ENCODE measurements at places on chromosomes 7 and 10.

- no peak for DNase-seq
These were observed 78.1 kb upstream of the VWDE start for GRCh38 chr7:12481722-12482121.

- no peak for DNase-seq
These were observed 131.9 kb downstream of the KIAA1217 start for GRCh38 chr10:24340883-24341282.

- DNase-seq = no peak
These were observed 24.9 kb upstream of the SLC29A3 start for GRCh38 chr10:71294091-71294561.

DNA sequence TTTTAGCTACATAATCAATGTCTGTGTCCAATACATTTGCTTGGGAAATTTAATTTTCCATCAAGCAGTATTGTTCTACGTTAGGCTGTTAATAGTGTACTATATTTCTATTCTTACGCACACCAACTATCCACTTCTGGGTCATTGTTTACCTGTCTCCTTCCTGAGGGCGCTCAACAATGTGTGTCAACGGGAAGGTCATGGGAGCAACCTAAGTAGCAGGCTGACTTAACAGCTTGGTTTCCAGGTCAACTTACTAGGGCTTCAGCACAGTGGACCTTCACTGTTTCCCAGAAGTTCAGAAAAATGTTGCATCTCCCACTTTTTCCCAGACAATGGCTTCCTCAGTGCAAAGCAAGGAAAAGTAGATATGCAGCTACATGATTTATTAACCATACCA, 13.7 kb downstream of the THSD7A start:
- no peak for DNase-seq

All from brain (organoid and tissue), 16 donors.